AG04449 (cell line): ENCODE measurements at places on chromosomes 3 and 15.

DNA sequence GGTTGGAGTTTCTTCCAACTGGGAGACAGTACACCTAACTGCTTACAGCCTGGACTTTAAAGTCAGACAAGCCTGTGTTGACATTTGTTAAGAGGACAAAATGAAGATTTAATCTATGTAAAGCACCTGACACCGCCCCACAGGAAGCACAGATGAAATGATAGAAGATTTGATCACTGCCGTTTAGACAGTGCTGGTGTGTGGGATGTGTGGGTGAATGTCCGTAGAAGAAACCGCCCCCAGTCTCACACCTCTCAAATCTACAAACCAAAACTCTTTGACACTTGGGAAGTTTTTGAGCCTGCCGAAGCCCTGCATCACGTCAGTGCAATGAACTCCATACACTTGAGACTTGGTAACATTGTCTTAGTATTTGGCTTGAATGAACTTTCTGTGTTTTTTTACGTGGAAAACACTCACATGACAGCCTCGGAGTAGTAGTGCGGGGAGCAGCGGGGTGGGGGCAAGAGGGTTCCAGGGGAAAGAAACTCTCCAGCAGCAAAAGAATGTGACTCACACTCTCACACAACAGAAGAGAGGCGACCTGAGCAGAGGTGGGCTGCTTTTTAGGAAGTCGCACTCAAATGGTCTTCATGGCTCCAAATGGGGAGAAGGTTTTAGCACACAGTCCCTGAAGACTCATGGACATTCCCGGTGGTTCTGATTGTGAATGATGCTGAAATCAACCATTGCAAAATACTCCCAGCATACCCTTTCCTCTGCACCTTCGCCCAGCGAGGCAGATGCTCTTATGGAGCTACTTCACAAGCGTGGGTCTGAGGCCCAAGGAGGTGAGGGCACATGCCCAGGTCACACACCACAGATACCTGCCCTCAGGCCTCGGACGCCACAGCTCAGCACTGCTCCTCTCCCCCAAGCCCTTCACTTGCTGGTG lies 79.2 kb downstream of the SRGAP3 start:
- DNase-seq = no peak

- DNase-seq = no peak
Measured at GRCh38 chr15:32987067-32987466, 207.4 kb downstream of the FMN1 start.

DNA sequence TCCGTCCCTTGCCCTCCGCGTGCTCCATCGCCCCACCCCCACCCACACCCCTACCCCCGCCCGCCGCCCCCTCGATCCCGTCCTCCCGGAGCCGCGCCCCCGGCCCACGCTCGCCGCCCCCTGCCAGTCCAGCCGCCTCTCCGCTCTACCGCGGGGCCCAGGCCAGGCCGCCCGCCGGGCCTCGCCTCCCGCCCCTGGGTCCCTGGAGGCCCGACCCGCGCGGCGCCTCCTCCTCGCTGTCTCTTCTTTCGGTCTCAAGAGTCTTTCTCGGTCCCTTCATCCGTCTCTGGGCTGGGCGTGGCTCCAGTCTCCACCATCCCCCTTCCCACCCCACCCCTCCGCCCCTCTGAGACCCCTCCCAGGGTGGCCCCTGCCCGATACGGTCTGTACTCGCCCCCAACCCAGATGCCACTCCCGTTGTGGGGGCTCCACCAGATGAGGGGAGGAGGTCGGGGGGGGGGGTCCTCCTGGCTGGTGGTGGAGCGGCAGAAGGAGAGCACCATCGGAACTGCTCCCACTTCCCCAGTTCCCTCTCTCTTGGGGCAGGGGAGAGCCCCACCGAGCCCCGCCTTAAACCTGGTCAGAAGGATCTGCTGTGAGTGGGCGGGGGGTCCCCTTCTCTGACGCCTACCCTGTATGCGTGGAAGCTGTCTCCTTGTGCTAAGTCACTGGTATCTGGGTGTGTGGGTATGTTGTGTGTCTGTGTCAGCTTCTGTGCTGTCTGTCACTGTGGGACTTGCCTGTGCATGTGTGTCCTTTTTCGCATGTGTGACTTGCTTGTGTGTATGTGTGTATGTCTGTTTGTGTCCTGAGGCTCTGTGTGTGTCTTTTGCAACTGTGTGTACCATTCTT lies 1.0 kb downstream of the PRKCD start:
- no peak for DNase-seq

DNA sequence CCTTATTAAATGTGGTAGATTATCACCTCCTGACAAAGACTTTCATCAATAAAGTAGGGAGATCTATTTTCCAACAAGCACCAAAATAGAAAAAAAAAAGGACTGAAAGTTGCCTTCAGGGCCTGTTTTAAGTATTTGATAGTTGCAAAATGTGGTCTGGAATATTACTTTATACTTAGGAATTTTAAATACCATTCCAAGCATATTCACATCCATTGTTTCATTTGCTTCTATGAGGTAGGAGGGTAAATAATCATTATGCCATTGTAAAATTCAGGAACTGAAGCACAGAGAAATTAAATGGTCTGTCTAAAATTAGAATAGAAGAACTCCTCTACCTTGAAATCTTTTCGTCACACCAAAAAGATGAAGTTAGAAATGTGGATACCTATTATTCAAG lies 110.0 kb downstream of the TMCC1 start:
- DNase-seq = no peak

DNA sequence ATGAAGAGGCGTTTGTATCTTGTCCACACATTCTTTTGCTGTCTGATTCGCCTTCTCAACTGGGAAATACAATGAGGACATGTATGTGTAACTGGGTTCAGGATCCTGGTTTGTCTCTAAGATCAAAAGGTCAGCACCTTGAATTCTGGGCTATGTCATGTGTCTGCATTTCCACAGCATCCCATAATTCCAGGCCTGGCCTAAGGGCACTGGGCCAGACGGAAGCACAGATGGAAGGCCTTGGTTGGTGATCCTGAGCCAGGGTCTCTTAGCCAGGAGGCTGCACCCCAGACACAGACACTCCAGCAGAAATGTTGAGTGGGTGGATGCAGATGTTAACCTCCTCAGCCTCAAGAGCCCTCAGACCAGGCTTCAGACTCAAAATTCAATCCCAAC lies 23.7 kb upstream of the HERC1 start:
- no peak for DNase-seq

DNA sequence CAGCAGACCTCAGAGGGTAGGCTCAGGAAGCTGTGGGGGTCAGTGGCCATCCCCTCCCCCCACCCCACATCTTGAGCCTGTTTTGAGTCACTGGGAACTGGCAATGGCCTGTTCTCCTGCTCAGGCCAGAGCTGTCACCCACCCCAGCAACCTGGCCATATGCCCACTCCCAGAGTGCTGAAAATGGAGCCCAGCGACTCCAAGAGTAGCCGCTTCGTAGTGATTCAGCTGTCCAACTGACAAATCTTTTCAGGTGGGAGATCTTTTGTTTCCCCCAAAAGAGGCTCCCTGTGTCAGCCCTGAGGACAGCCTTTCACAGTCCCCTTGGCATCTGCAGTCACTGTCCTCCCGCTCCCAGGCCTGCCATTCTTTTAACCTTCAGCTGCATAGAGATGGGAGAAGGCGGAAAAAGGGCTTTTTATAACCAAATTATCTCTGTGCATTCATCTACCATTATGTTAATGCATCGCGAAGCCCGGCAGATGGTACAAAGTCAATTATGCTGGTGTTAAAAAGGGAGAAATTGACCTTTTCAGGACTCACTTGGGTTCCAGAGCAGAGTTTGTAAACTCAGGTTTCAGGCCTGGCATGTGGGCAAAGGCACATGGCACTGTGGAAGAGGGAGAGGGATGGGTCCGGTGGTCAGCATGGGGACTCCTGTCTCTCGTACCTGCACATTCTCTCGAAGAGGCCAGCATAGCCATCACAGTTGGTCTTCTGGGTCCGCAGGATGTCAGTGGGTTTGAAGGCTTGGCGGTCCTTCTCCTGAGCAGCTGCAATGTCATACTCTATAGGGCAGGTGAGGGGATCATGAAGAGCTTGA lies 32.1 kb downstream of the KY start:
- DNase-seq = no peak

DNA sequence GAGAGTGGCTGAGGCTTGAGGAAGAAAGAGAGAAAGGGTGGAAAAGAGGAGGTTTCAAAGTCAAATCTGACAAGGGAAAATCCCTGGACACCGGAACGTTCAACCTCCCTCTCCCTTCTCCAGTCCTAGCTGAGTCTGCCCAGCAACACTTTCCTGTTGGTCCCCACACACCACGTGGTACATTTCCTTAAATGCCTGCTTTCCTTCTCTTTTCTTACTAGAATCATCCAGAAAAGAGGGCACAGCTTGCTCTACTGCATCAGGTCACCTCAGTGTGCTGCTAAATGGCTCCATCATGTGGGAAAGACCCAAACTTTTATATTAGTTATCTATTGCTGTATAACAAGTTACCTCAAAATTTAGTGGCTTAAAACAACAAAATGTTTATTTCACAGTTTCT lies 181.2 kb downstream of the NECTIN3 start:
- no peak for DNase-seq

DNA sequence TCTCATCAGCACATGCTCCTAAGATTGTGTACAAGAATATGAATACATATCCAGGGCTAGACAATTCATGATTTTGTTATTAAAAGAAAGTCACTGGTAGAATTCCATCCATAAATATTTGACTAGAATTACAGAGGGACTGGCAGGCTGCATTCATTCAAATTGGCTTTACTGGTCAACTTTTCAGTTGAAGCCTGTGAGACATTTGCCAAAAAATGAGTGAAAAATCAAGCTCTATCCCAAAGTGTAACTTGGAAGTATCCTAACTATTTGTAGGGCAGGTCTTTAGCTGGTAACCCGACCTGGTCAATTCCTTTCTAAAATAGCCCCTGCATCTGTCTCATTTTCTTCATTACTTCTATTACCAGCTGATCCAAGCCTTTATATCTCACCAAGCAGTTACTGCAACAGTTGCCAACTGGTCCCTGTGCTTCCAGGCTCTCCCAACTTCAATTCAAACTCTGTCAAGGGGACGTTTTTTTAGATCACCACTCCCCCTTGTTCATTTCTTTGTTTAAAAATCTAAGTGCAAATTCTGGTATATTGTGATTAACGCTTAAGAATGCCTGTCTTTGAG lies 173.1 kb upstream of the TBL1XR1 start:
- DNase-seq = no peak

GRCh38 chr3:134496471-134497071 lies 10.7 kb downstream of the CEP63 start:
- DNase-seq = no peak

GRCh38 chr3:171776411-171776810 lies 33.9 kb downstream of the PLD1 start:
- DNase-seq = no peak

- DNase-seq = no peak
Measured at GRCh38 chr3:31422237-31422636, 110.5 kb upstream of the STT3B start.

GRCh38 chr3:15096046-15096445 lies 2.9 kb downstream of the RBSN start:
- DNase-seq = no peak

- no peak for DNase-seq
Measured at GRCh38 chr3:108914774-108915641, 38.7 kb downstream of the GUCA1C start.

GRCh38 chr3:189519458-189519857 lies 111.7 kb upstream of the TP63 start:
- no peak for DNase-seq

DNA sequence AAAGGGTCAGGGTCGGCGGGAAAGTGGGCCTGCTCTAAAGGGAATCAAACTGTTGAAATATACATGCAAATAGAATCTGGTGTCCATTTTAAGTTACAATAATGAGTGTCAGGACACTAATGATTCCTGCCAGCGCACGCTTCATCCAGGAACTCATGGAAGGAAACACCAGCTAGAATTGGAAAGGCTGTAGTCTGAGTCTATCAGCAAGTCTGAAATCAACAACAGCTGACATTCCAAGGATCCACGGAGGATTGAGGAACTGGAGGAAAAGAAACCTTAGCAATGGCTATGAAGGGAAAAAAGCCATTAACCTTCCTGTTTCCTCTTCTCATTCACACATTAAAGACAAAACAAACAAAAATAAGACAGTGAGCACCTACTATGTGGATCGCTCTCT lies 1063.1 kb downstream of the NTRK3 start:
- no peak for DNase-seq

DNA sequence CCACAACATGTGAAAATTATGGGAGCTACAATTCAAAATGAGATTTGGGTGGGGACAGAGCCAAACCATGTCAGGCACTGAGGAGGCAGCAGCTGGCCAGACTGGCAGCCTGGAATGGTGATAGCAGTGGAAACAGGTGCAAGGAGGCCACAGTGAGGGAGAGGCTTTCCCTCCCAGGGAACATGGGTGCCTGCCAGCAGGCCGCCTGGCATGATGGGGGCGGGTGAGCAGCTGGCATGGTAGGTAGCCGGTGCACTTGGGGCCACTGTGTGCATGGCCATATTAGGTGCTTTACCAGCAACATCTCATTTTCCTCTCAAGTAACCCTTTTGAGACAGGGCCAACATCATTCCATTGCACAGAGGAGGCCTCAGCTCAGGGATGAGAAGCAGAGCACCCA lies 18.3 kb upstream of the MRPS22 start:
- DNase-seq = no peak

DNA sequence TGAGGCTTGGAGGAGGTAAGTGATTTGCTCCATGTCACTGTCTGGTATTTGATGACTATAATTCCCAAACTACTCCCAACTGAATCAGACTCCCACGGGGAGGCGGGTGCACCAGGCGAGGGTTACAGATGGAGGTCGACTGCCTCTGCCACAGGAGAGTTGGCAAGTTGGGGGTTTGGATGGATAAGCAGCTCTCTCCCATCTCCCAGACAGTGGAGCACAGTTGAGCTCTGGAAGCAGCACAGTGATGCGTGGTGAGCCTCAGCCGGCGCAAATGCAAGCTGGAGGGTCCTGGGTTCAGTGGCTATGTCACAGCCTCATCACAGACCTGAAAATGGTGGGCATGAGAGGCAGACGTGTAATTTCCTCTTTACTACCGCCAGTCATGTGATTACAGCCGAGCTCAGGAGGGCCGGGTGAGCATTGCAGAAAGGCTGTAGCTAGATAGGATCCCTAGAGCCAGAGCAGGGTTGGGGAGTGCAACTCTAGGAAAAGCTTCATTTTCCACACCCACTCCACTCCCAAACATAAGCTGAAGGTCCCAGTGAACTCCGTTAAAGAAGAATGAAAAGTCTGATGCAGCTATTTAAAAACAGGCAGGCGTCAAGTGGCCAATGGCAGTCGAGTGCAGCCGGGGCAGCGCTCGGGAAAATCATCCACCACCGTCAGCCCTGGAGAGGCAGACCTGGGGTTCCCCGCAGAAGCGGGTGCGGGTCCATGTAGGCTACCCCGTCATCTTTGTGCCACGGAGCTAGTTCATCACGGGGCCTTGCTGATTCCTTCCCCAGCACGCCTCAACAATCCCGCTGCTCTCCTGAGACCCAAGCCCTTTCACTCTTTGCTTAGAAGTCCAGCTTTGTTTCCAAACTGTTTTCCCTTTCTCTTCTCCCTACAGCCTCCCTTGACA lies 33.3 kb upstream of the VPS8 start:
- no peak for DNase-seq

GRCh38 chr15:84702961-84703482 lies 12.9 kb downstream of the SEC11A start:
- DNase-seq = no peak

GRCh38 chr3:10353160-10353559 lies 32.2 kb upstream of the SEC13 start:
- DNase-seq = no peak

- DNase-seq = no peak
Measured at GRCh38 chr15:100901702-100902435, 17.3 kb upstream of the LRRK1 start.

- DNase-seq = no peak
Measured at GRCh38 chr3:171833789-171834460, 9.2 kb upstream of the TMEM212 start.

GRCh38 chr15:35546511-35547381 lies 781 bp upstream of the DPH6 start:
- no peak for DNase-seq
